ENCODE measurements at places on chromosomes 7 and 10.

GRCh38 chr7:107944411-107945169 is 53.6 kb downstream of the DLD start:
- DNase-seq, result no peak

GRCh38 chr7:139711991-139712743 is 65.6 kb downstream of the HIPK2 start:
- DNase-seq, result no peak

GRCh38 chr10:79098596-79099015 is 29.8 kb downstream of the ZMIZ1 start:
- no peak for DNase-seq

GRCh38 chr10:7378602-7379403 is 32.0 kb downstream of the SFMBT2 start:
- DNase-seq, result no peak

- DNase-seq, result no peak
These were observed 219.2 kb downstream of the CCSER2 start for GRCh38 chr10:84547616-84548015.

DNA sequence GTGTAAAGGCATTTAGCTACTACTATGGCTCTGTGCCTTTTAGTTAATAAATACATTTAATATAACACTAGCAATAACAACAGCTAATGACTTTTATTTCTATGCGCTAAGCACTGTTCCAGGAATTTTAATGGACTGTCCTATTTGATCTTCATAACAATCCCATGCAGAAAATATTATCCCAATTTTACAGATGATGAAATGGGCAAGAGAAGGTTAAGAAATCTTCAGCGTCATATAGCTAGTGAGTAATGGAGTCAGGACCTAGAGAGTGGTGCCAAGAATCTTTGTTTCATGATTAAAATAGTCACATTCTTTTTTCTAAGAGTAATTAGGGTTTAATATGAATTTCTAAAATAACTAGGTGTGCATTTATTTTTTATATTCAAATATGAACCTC is 32.4 kb downstream of the ACTA2 start:
- DNase-seq, result no peak

DNA sequence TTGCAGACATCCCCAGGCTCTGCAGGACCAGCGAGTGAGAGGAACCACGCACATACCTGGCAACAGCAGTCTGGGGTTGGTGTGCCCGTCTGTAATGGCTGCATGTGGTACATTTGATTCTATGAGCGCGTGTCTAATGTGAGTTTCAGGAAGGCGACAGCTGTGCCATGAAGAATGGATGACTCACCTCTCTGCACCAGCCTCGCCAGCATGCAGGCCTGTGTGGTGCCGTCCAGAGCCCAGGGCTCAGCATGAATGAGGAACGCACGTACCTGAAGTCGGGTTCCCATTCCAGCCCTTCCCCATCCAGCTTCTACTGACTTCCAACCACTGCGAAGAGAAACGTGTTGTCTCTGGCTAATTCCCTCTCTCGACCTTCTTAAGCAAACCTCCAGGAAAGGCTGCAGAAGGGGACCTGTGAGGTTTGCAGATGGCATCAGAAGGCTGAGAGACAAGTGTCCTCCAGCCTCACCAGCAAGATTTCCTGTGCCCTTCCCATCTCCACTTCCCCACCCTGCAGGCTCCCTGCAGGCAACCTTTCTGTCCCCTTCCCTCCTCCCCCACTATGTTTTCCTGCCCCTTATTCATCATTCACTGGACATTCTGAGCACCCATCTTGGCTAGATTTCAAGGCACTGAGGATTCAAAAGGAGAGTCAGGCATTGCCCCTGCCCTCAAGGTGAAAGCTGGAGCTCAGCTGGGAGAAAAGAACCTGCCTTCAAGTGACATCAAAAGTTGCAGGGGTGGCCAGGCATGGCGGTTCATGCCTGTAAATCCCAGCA is 54.3 kb downstream of the ASB13 start:
- no peak for DNase-seq

DNA sequence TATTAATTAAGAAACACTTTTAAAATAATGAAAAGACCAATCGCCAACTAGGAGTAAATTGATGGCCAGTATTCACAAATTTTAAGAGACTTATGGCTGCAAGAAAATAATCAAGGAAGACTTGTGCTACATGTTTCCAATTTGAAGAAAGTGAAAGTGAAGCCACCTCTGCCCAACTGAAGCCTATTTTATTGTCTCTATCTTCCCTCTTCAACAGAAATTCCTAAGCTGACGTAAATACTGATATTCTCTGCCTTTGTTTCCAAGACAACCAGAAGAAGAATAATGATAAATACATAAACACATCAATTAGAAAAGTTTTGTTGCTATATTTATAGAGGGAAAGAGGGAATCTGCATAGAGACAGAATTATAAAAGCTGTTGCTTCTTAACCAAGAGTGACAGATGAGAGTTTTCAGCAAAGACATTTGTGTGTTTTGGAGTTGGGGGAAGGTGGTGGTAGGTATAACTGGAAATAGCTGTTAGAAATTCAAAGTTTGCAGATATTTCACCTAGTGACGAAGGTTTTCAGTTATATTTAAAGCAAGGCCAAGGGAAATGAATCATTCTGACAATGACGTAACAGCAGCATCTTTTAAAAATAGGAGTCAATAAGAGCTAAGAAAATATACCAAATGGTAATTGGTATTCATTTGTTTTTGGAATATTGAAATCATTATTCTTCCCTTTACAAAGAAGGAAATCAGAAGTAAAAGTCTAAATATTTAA is 576.6 kb upstream of the SORCS1 start:
- no peak for DNase-seq

- DNase-seq, result no peak
These were observed 69.5 kb downstream of the ADCY1 start for GRCh38 chr7:45643630-45644029.

- DNase-seq, result no peak
These were observed 1.3 kb upstream of the PPRC1 start for GRCh38 chr10:102131286-102132170.

DNA sequence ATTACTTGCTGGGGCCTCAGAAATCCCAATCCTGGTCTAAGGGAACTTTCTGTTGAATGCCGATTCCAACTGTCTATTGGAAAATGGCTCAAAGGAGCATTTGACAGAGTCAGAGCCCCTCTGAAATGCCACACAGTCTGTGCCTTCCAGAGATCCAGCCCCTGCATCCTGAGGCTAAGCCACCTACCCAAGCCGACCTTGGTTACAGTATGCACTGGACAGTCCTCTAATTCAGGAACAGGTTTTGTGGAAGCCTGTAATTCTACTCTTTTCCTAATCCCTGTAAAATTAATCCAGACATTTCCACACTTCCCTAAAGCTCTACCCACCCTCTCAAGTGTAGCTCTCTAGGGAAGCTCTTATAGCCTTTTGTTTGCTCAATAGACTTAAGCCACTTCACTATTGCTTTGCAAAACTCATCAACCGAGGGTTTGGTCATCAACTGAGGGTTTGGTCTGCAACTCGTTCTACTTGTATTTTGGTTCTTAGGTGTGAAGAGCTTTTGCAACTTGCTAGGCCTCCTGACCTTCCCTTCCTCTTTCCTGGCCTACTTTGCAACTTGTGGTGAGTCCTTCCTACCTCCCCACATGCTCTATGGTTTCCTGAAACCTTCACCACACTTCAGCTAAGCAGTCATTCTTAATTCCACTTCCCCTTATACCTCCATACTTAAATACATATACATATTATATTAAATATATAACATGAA is 364.8 kb downstream of the SFMBT2 start:
- no peak for DNase-seq

GRCh38 chr7:74365322-74366022 is 76.3 kb downstream of the CLIP2 start:
- no peak for DNase-seq

DNA sequence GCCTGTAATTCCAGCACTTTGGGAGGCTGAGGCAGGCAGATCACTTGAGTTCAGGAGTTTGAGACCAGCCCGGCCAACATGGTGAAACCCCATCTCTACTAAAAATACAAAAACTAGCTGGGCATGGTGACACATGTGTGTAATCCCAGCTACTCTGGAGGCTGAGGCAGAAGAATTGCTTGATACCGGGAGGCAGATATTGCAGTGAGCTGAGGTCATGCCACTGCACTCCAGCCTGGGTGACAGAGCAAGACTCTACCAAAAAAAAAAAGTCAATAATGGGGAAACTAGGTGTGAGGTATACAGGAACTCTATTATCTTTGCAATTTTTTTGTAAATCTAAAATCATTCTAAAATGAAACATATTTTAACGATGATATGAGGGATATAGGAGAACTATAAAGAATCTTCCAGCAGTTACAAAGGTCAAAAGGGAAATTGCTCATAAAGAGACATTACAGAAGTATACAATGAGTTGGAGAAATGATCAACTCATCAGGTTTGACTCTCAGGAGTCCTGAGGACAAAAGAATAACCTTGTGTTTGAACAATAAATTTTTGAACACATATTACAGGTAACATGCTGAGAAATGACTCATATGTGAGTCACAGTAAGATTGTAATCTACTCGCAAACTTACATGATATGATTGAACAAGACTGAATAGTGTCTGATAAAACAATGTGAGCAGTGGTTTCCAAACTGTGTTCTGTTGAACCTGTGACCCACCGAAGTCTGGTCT is 272.6 kb downstream of the FGFR2 start:
- no peak for DNase-seq

DNA sequence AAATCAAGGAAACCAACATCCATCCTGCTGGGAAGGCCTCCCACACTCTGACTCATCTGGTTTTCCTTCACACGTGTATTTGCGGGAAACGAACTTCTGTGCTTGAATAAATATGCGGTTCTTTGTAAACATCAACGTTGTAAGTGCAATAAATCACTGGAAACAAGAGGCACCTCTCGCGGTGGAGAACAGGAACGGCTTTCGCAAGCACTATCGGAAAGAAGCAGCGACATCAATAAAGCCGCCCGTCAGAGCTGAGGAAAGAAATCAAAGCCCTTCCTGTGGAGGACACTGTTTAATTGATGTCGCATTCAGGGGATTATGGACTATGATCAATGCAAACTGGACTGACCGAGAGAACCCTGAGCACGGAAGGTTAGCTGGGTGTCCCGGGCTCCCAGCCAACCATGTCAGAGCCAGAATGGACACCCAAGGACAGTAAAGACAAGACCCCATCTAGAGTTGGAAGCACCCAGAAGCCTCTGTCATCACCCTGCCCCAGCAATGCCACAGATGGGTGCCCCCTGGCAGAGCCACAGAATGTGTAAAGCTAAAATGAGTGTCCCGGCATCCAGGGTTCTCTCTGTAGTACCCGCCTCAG is 37.6 kb downstream of the OAT start:
- DNase-seq, result no peak

DNA sequence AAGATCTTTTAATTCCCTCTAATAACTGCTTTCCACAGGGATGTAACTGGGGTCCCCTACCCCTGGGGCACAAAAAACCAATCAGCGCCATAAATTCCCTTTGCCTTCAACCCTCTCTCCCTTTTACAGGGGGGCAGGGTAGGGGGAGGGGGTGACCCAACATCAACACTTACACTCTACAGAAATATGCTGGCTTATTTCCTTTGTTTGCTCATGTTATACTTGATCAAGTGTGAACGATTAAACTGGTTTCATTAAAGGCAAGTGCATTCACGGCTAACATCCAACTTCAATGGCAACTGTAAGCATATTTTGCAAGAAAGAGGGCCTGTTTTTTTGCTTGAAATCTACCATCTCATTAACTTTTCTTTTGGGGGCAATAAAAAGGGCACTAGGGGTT is 2.9 kb downstream of the CTBP2 start:
- no peak for DNase-seq

DNA sequence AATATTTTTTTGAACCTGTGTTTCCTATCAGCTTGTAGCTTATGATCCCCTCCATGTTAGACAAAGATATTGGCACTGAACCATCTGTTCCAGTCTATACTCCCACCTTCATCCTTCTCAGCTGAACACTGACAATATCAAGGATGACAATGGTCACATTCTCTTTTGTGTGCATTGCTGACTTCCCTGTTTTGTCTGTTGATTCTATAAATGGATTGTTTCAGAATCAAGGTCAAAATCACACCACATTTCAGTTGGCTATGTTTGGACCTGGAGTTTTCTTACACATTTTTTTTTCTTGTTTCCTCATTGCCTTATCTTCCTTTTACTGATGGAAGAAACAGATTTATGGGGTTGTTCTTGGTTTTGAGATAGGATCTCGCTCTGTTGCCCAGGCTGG is 11.3 kb upstream of the SMURF1 start:
- no peak for DNase-seq

GRCh38 chr7:5704534-5704922 is 76.9 kb downstream of the RNF216 start:
- DNase-seq, result peak; percentile 61

- DNase-seq, result no peak
These were observed 40.7 kb downstream of the EXOC4 start for GRCh38 chr7:133293384-133294160.

DNA sequence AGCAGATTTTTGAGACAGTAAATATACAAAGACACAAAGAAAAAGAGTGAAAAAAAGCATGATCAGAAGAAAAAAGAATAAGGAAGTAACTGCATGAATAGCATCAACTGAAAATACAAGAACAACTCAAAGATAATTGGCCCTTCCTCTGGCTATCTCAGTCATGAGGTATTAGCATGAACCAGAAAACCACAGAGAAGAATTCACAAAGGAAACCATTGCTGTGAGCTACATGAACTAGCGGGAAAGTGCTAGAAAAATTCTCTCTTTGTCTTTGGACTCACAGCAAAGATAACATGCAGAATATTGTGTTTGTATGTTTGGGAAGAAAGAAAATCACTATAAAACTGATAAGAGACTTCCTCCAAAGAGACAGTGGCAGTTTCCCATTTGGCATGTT is 82.9 kb downstream of the SORCS1 start:
- DNase-seq, result no peak

DNA sequence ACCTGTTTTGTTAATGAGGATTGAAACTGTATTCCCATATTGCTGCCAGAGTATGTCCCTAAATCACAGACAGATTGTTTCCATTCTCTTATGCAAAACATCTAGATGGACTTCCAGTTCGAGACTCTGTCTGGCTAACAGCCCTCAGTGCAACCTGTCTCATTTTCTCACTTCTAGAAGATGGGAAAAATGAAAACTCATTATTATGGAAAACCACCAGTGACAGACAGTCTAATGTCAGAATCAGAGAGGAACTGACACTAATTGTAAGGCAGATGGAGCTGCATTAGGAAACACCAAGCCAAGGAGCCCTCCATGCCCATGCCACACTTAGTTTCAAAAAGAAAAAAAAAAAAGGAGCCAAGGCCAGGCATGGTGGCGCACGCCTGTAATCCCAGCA is 61.6 kb downstream of the NPSR1 start:
- no peak for DNase-seq

- no peak for DNase-seq
These were observed 124.4 kb downstream of the ITIH5 start for GRCh38 chr10:7542189-7542914.

- no peak for DNase-seq
These were observed 26.7 kb upstream of the CROT start for GRCh38 chr7:87318741-87319140.

All from pancreas (tissue), 10 donors.